ENCODE measurements at places on chromosomes 11 and 22. TPM values are rescaled to one million over a fixed set of nuclear protein-coding genes. Genes with fewer than 3 reads are reported as not detected.

DNA sequence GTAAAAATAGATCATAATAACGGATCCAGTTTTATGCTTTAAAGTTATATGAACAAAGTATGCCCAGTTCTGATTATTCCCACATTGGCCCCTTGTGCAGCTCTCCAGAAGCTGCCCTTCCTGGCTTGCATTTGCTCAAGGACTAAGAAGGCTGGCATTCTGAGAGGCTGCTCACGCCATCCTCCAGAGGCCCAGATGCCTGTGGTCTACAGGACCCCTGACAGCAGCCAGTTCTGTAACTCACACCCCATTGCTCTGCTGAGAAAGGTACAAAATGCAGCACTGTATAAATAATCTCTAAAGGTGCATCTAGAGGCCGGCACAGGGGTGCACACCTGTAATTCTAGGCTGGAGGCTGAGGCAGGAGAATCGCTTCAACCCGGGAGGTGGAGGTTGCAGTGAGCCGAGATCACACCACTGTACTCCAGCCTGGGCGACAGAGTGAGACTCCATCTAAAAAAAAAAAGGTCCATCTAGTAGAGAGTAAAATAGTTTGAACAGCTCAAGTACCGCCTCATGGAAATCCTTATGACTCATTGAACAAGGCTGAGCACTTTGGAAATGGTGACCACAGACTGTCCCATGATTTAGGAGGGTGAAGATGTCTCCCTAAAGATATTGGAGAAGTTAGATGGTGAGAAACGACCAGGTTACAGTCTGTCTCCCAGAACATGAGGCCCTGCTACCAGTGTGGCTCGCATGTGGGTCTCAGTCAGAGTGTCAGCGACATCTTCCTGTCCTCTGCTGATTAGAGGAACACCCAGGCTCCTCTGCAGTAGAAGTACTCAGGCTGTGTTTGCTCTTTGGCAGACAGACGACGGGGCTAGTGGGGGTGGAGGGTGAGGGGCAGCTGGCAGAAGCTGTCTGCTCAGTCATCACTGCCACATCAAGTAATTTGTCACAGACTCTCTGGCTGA is 56.3 kb downstream of the KREMEN1 start:
- DNase-seq: no peak

STIM1 gene
- 101 TPM for total RNA-seq

DNA sequence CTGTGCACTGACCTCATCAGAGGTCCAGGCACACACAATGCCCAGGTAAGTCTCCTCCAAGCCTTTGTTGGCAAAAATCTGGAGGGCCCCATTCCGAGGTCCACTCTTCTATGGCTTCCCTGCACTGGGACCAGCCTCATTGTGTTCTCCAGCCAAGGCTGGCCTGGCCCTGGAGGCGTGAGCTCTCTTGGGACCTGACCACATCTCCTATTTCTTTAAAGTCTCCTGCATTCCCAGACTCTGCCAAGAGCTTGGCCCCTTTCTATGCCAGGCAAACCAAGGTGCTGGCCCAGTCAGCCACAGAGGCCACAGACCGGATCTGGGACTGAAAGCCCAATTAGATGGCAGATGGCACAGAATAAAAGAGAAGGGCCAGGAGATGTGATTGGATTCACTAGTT is 55.1 kb downstream of the C11orf58 start:
- DNase-seq: no peak

DNA sequence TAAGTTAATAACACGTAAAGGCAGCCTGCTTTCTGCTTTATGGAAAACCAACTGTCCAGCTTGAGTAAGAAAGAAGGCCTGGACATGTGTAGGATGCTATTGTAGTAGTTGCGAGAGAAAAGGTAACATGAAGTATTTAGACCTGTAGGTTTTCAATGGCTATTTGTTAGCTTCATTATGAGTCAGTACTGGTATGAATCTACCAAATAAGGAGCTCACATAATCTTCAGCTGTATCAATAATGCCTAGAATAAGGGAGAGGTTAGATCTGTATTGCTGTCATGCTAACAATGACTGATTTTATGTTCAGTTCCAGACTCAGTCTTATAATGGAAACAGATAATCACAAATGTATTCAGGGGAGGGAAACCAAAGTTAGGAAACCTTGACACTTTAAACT is 550.3 kb downstream of the CNTN5 start:
- DNase-seq: no peak

- DNase-seq: no peak
These were observed 66.2 kb downstream of the KCNJ1 start for GRCh38 chr11:128800871-128801417.

INSC gene
- total RNA-seq: 0.23 TPM

GRCh38 chr22:44520465-44521094 is 22.5 kb upstream of the RTL6 start:
- no peak for DNase-seq

GRCh38 chr11:121884626-121885025 is 231.4 kb downstream of the BLID start:
- no peak for DNase-seq

DNA sequence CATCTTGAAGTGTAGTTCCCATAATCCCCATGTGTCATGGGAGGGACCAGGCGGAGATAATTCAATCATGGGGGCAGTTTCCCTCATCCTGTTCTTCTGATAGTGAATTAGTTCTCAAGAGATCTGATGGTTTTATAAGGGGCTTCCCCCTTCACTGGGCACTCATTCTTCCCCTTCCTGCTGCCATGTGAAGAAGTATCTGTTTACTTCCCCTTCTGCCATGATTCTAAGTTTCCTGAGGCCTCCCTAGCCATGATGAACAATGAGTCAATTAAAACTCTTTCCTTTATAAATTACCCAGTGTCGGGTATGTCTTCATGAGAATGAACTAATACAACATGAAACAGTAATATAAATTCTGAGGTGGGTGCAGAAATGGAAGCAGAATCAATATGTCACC is 12.1 kb upstream of the SPTBN2 start:
- DNase-seq: no peak

UPK3A gene
- not detected for total RNA-seq

SMC1B gene
- total RNA-seq: 2.4 TPM

GRCh38 chr11:117769533-117769932 is 27.5 kb downstream of the DSCAML1 start:
- no peak for DNase-seq

GRCh38 chr22:28440592-28441390 is 238.8 kb downstream of the TTC28 start:
- no peak for DNase-seq

SLC25A18 gene
- not detected for total RNA-seq

DNA sequence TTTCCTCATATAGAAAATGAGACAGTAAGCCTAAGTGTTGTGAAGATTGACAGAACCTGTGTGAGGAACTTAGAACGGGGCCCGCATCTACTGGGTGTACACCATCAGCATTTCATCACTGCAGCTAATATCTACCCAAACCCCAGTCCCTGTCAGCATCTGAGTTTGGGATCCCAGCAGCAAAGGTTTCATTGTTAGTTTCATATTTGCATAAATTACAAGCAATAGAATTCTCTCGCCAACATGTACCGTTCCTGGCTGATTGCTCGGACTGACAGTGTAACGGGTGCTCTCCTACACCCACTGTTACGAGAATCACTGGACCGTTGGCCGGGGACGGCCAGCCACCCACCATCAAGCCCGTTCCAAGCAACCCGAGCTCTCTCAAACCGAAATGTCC is 10.4 kb upstream of the TMPRSS6 start:
- DNase-seq: no peak

DNA sequence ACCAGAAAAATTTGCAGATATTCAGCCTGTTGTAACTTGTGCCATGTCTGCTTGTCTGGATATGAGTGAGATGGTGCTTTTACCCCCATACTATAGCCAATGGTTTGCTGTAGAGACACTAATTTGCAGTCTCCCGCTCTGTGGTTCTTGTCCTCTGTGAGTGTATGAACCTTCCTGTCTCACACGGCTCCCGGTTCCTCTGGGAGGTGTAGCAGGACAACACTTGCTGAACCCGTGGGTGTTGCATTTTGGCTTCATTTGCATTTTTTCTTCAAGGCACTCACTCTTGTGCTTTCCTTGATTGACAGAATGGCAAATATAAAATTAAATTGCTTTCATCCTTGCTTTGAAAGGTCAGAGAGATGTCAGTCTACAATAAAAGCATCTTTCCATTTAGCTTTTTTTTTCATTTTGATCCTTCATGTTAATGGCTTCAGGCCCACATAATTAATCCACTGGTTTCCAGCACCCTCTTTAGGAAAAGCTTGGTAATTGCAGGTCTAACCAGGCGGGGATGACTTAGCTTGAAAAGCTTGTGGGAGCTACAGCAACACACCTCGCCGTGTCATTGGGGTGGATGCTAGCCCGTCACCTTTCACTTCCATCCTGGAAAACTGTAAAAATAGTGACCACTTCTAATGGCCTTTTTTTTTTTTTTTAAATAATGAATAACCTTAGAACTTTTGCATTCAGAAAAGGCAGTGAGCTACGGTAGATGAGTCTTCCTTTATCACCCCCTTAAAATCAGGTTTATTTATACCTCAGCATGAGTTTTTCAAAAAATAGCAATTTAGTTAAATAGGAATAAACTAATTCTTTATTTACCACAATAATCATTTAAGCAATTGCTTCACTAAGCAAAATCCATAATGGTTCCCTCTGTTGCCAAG is 27.4 kb upstream of the ST14 start:
- DNase-seq: no peak

- no peak for DNase-seq
These were observed 10.2 kb downstream of the SERPIND1 start for GRCh38 chr22:20783844-20784723.

- DNase-seq: no peak
These were observed 67.7 kb upstream of the CLNS1A start for GRCh38 chr11:77705195-77705875.

DNA sequence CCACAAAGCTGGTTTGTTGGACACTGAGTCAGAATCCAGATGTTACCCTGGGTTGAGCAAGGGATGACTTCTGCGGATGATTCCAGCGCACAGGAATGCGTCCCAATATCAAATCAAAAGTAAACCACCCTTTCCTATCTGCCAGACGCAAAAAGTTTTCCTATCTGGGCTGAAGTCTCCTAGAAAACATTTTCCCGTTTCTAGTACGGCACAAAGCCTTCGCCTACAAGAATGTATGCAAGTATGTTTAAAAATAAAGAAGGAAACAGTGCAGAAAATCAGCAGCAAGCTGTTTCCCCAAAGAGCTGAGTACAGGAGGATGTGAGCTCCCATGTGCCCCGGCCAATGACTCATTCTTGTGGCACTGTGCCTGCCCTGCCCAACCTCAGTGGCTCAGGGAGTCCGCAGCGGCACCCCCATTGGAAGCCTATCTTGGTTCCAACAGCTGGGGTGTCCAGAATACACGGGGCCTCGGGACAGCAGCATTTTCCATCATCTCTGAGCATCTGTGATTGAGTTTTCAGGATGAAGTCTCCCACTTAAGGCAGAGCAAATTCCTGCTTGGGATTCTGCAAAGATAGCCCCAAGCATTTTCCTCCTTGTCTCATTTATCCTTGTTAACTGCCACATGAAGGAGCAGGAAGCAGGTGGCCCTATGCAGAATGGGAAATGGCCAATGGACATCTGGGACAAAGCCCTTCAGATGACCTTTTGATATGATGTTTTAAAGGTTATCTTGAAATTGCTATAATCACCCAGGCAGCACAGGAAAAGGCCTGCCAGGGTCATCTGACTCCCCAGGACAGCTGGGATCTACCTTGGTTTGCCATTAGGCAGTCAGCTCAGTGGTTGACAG is 17.5 kb downstream of the KCNJ5 start:
- no peak for DNase-seq

- DNase-seq: no peak
These were observed 25.6 kb downstream of the SYT7 start for GRCh38 chr11:61555051-61555969.

DNA sequence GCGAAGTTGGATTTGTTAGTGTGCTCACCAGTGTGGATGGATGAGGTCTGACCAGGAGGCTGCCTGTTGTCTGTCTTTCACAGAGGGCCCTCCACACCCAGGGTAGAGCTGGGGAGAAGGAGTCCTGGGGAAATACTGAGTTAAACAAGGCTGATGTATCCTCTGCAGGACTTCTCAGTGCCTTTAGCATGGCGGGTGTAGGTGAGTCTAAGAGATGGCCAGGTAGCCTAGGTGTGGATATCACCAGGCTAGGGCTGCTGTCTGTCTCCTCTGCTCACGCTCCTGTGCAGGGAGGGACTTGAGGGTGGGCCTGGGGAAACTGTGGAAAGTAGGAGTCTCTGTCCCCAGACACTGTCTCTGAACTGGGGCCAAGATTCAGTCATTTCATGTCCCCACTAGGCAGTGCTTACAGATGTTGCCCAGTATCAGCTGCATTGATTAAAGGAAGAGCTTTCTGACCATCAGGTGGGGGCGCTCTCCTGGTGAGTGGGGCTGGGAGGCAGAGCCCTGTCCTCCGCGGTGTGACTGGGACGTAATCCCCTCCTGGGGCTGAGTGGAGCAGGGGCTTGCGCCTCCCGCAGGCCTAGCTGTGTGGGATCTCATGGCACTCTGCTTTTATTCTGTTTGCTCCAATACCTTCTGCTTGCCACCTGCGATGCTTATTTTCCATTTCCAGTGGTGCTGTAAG is 35.5 kb upstream of the CCDC188 start:
- no peak for DNase-seq

DNA sequence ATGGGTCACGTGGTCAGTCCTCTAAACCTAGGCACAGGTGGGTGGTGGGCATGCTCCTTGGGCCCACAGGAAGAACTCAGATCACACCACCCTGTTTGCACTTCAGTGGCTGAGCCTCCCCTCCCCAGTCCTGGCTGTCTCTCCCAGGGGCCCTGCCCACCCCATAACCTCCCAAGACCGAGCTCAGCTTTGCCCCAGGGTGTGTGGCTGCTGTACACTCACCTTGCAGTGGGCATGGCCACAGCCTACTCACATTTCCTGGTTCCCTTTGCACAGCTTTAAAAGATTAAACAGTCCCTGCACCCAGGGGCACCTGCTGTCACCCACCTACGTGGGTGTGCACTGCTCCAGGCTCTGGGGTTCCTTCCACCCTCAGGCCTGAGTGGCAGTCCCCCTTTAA is 13.8 kb downstream of the TRIOBP start:
- no peak for DNase-seq

CREBZF gene
- total RNA-seq: 78.4 TPM

DNA sequence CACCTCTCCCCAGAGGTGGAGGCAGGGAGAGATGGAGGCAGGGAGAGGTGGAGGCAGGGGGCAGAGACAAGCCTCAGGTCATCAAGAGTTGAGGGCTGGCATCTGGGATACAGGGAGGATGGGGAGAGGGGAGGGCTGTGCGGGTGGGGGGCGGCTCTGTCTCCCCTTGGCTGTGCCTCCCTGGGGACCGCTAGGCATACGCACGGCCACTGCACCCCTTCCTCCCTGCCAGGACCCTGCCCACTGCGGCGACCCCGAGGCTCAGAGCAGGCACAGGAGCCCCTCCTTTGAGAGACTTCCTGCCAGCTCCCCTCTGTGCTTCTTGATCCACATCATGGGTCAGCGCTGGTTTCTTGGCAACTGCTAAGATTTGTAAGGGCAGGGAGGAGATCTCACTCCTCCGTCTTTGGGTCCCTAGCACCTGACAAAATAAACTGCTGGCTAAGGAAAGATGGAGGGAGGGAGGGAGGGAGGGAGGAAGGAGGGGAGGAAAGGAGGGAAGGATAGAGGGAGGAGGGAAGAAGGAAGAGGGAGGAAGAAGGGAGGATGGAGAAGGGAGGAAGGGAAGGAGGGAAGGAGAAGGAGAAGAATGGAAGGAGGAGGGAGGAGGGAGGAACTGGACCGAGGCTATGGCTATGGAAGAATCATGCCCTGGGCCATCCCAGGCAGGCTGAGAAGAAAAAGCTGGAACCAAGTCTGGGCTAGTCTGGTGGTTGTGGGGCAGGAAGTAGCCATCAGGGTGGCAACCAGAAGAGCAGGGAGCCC is 18.5 kb downstream of the PRR33 start:
- DNase-seq: peak; percentile 18
